ENCODE measurements at places on chromosomes 5 and 9. TPM values are rescaled to one million over a fixed set of nuclear protein-coding genes. Genes with fewer than 3 reads are reported as not detected.

- H3K4me3 ChIP-seq = no peak overlapping the region
- H3K27me3 ChIP-seq = peaks cover 58% of the 10 kb centered on the region
- DNase-seq = no peak
- H3K4me1 ChIP-seq = peaks cover 9% of the 10 kb centered on the region
- H3K36me3 ChIP-seq = peaks cover 7% of the 10 kb centered on the region
Measured at GRCh38 chr5:38381361-38381760, 123.0 kb downstream of the EGFLAM start.

DNA sequence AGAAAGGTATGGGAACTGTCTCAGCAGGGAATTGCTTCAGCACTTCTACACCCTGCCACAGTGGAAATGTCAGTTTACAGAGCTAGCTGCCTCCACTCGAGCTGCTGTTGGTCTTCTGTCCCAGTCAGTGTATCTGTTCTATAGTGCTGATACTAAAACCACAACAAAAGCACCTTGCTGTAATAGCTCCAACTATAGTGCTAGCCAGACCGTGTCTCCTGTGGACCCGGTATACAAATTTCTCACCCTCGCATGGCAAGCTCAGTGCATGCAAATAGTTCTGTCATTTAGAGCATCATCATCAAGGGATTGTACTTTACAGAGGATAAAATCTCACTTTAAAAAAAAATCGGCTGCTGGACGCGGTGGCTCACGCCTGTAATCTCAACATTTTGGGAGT, 51.5 kb upstream of the IQGAP2 start:
- no peaks in the 10 kb centered on the region for H3K27me3 ChIP-seq
- H3K4me1 ChIP-seq = no peaks in the 10 kb centered on the region
- H3K4me3 ChIP-seq = no peak overlapping the region
- H3K36me3 ChIP-seq = no peaks in the 10 kb centered on the region

ANKRD18A gene
- 22.3 TPM for total RNA-seq

OR1N1 gene
- total RNA-seq = not detected

- H3K4me1 ChIP-seq = peaks cover 5% of the 10 kb centered on the region
- no peaks in the 10 kb centered on the region for H3K27me3 ChIP-seq
- peak overlapping the region; percentile 19 for H3K27ac ChIP-seq
- no peak overlapping the region for H3K4me3 ChIP-seq
- no peaks in the 10 kb centered on the region for H3K36me3 ChIP-seq
Measured at GRCh38 chr5:126519637-126520592, 75.1 kb downstream of the ALDH7A1 start.

- peaks cover 10% of the 10 kb centered on the region for H3K4me1 ChIP-seq
- no peak for DNase-seq
- H3K27me3 ChIP-seq = no peaks in the 10 kb centered on the region
- H3K36me3 ChIP-seq = no peaks in the 10 kb centered on the region
- no peak overlapping the region for H3K27ac ChIP-seq
- H3K4me3 ChIP-seq = no peak overlapping the region
Measured at GRCh38 chr9:6960777-6961176, 203.0 kb downstream of the KDM4C start.

DNA sequence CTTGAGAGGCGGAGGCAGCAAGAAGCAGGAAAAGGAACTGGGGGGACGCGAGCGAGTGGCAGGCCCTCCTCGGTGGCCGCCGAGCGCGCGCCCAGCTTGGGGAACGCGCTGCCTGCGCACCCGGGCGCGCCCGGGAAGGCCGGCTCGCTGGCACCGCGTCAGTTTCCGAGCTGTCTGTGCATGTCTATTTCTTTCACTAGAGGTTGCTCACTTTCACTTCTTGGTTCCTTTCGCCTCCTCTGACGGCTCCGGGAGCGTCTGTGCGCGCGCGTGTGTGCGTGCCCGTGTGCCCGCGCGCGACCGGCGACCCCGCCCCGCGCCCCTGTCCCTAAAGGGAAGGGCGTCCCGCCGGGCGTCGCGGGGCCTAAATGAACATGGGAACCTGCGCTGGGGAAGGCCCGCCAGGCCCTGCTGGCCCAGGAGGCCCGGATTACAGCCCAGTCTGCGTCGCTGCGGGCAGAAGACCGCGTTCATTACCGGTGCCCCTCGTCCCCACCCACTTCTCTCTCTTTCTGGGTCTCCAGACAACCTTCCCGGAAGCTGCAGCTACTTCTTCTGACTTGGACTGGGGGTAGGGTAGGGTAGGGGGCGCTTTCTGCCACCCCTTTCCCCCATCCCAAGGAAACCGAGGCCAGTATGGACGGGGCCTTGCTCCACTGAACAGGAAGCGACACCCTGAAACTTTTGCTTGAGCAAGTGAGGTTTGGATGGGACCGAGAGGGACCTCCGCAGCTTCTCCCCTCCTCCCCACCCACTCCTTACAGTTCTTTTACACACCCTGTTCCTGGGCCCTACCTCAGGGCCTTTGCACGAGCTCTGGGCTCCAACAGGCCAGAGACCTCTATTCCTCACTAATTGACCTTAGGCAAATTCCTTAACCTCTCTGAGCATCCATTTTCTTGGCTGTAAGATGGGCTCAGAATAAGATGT, 205.8 kb upstream of the IER5L start:
- no peaks in the 10 kb centered on the region for H3K27me3 ChIP-seq
- H3K4me3 ChIP-seq = peak overlapping the region; percentile 81
- no peaks in the 10 kb centered on the region for H3K36me3 ChIP-seq

DNA sequence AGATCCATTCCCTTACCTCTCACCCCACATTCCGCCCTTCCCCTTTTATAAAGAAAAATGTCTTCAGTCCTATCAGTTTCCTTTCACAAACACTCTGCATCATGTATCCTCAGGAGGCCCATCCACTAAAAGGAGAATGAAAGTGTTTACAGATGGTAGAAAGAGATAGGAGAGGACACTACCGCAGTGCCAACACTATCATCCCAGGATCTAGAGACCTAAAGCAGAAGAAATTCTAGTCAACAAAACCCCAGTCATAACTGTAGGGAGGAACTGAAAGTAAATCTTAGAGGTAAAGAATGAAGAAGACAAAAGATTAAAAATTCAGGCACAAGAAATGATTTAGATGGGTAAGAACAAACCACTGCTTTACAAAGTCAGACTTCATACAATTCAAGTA, 114.1 kb downstream of the MLLT3 start:
- peaks cover 4% of the 10 kb centered on the region for H3K36me3 ChIP-seq
- peak overlapping the region; percentile 36 for H3K4me3 ChIP-seq
- H3K27ac ChIP-seq = peak overlapping the region; percentile 92

GRCh38 chr5:60810438-60811085, 33.5 kb downstream of the ELOVL7 start:
- no peaks in the 10 kb centered on the region for H3K4me1 ChIP-seq
- H3K36me3 ChIP-seq = no peaks in the 10 kb centered on the region
- no peak for DNase-seq
- peaks cover 10% of the 10 kb centered on the region for H3K27me3 ChIP-seq
- no peak overlapping the region for H3K4me3 ChIP-seq

DNA sequence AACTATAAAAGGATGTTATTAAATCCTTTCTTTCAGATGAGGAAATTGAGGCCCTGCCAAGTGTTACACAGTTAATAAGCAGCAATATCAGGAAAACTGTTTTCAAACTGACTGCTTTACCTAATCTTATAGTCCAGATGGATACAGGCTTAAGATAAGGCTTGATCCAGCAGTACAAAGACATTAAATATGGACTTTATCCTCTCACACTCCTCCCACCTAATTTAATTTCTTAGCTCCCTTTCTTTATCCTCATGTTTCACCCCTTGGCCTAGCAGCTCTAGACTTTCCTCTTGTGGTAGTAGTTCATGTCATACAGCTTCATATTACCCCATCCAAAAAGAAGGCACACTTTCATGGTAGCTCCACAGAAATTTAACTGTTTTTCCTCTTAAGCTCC, 164.5 kb downstream of the BAAT start:
- H3K27me3 ChIP-seq = peaks cover 4% of the 10 kb centered on the region
- H3K4me3 ChIP-seq = no peak overlapping the region
- no peak overlapping the region for H3K27ac ChIP-seq
- no peak for DNase-seq
- H3K36me3 ChIP-seq = no peaks in the 10 kb centered on the region

GRCh38 chr9:128216781-128217553, 13.8 kb downstream of the DNM1 start:
- peaks cover 2% of the 10 kb centered on the region for H3K36me3 ChIP-seq
- no peak for DNase-seq
- peak overlapping the region; percentile 34 for H3K27ac ChIP-seq
- peaks cover 4% of the 10 kb centered on the region for H3K27me3 ChIP-seq
- H3K4me3 ChIP-seq = peak overlapping the region; percentile 47

DNA sequence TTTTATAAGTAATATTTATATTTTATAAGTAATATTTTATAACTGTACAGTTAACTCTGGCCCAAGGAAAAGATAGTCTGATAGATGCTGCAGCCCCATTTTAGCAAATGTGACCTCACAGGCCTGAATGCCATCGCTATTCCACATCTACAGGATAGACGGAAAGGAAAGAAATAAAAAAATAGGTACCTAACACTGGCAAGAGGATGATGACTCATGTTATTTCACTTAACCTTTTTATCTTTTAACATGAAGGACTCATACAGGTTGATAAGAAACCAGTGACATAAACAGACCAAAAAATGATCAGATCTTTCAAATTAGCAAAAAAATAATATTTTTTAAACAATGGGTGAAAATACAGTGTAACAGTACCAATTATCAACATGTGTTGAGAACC, 2.7 kb downstream of the CD274 start:
- H3K4me1 ChIP-seq = peaks cover 43% of the 10 kb centered on the region
- no peaks in the 10 kb centered on the region for H3K36me3 ChIP-seq
- H3K4me3 ChIP-seq = peak overlapping the region; percentile 71

DNA sequence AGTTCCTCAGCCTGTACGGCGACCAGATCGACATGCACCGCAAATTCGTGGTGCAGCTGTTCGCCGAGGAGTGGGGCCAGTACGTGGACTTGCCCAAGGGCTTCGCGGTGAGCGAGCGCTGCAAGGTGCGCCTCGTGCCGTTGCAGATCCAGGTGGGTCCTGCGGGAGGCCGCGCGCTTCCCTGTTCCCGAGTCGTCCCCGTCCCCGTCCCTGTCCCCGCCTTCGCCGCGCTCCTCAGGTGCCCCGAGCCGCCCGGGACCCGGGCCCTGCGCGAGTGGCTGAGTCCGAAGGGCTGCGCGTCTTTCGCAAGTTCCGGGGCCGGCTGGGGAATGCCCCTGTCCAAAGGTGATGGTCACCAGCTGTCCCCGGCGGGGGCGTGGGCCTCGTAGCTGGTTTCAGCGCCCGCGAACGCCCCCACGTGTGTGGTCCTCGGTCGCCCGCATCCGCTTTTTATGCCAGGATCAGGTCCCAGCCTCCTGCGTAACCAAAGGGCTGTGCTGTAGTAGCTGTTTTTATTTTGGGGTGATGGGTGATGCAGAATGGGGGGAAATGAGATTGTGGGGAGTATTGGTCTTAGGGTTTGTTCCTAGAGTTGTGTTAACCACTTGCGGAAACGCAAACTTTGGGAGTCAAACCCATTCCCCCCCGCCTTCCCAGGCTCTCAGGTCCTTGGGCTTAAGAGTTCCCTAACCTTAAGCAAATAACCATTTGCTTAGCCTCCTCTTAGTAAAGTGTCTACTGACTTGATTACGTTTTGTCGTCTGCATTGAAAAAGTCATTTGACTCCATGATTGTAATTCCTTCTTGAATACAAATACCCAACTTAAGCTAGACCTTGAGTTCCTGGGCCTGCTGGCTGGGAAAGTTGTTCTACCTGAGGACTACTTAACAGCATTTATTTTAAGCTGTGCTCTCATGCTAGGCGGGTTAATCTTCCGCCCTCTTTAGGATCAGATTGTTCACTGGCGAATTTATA, 663 bp downstream of the ISOC1 start:
- peak; percentile 33 for DNase-seq
- H3K4me1 ChIP-seq = peaks cover 17% of the 10 kb centered on the region
- H3K27ac ChIP-seq = peak overlapping the region; percentile 88
- H3K36me3 ChIP-seq = peaks cover 4% of the 10 kb centered on the region
- H3K4me3 ChIP-seq = peak overlapping the region; percentile 91

All from T-helper 17 cell (primary cell).